ENCODE measurements at places on chromosomes 7 and 10. TPM values are rescaled to one million over a fixed set of nuclear protein-coding genes. Genes with fewer than 3 reads are reported as not detected.

Gene UFSP1
- 0.39 TPM for polyA plus RNA-seq

Gene HIBADH
- 29.8 TPM for polyA plus RNA-seq

Gene TMEM176B
- 0.33 TPM for polyA plus RNA-seq

Gene TRIM74
- polyA plus RNA-seq = not detected

Gene SYPL1
- 56.7 TPM for polyA plus RNA-seq

DNA sequence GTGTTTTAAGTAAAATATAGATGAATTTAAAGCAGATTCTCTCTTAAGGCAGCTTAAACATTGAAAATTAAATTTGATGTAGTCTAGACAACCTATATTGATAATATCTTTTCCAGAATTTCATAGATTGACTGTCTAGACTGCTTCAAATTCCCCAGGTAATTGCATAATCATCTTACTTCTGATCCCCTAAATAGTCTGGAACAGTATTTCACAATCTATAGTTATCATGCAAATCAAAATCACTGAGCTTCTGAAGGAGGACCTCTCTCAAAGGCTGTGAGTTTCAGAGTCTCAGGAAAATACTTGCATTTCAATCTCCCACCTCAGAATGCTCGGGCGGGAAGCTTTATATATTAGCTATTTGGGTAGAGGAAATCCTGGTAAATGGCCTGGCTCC, 87.3 kb downstream of the SEMA3A start:
- DNase-seq = no peak

- DNase-seq = no peak
These were observed 35.7 kb downstream of the SLIT1 start for GRCh38 chr10:97150013-97150595.

DNA sequence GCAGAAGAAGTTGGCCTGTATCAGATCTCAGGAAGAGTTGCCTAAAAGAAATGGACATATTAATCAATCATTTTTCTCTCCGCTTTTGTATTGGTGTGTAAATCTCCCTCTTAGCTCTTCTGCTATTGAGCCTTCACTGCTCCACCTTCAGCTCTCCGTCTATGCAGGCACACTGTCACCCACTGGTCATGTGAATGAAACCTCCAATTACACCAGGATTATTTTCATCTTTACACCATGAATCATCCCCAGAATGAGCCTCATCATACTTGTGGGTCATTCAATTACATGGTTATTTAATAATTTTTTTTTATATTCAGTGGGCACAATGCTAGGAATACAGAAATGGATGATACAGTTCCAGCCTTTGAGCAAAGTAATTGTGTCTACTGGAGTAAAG, 92.6 kb downstream of the LRRC4 start:
- no peak for DNase-seq

GRCh38 chr7:138911007-138911406, 70.2 kb downstream of the KIAA1549 start:
- DNase-seq = no peak

DNA sequence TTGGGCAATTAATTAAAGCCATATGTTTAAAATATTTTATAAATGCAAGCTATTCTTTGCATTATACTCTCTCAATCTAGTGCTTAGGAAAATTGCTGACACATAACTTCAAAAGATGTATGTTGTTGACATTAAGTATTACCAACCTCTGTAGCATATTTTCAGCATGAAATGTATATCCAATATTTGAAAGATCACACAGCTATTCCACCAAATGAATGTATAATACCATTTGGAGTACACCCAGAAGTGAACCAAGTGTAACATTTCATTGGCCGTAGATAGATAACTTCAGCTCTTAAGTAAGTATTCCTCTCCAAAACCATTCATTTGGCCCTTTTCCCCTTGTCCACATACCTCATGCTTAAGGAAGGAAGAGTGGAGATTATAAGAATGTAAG, 104.6 kb downstream of the HECTD2 start:
- no peak for DNase-seq

DNA sequence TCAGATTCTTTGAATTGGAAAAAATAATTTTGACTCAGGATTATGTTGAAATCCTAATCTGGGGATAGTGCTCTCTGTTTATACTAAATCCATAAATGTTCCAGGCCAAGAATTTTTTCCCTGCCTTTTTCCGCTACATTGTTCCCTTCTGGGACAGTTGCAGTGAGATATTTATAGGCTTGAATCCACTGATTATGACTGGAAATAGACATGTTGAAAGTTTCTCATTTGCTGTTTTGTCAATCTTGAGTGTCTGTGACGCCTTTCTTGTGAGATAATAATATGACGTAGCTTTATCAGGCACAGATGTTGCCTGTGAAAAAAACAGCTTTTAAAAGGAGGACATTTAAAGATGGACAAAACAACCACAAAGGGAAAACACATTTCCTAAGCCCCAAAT, 155.9 kb downstream of the ARID5B start:
- DNase-seq = no peak

DNA sequence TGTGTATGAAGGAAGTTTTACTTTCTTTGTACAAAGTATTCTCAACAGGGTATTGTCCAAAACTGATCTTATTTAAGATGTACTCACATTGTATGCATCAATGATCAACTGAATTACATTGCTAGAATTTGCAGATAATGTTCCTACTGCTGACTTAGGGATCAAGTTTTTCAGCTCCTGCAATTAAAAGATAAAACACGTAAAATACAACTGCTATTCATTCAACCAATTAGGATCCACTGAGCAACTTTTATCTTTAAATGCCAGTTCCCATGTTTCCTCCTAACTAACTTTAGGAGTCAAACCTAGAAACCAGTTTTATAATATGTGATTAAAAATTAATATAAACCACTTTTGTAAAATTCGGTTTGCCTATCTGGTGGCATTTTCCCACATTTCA, 35.9 kb downstream of the ITGB1 start:
- DNase-seq = no peak

DNA sequence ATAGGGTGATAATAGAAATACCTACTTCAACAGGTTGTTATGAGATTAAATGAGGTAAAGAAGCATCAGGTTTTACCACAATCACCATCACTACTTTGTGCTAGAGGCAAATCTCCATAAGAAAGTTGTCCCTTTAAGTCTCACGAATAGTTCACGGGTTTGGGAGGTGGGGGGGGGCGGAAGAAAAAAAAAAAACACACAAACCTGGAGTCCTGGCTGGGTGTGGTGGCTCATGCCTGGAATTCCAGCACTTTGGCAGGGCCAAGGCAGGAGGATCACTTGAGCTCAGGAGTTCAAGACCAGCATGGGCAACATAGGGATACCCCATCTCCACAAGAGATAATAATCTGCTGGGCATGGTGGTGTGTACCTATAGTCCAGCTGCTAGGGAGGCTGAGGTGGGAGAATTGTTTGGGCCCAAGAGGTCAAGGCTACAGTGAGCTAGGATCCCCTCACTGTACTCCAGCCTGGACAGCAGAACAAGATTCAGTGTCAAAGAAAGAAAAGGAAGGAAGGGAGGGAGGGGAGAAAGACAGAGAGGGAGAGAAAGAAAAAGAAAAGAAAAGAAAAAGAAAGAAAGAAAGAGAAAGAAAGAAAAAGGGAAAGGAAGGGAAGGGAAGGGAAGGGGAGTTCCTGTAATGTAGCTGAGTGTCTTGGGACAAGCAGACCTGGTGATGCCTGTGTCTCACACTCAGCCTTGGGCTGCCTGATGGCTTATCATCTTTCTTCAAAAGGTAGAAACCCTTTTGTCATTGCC, 231.4 kb downstream of the CREB5 start:
- no peak for DNase-seq

DNA sequence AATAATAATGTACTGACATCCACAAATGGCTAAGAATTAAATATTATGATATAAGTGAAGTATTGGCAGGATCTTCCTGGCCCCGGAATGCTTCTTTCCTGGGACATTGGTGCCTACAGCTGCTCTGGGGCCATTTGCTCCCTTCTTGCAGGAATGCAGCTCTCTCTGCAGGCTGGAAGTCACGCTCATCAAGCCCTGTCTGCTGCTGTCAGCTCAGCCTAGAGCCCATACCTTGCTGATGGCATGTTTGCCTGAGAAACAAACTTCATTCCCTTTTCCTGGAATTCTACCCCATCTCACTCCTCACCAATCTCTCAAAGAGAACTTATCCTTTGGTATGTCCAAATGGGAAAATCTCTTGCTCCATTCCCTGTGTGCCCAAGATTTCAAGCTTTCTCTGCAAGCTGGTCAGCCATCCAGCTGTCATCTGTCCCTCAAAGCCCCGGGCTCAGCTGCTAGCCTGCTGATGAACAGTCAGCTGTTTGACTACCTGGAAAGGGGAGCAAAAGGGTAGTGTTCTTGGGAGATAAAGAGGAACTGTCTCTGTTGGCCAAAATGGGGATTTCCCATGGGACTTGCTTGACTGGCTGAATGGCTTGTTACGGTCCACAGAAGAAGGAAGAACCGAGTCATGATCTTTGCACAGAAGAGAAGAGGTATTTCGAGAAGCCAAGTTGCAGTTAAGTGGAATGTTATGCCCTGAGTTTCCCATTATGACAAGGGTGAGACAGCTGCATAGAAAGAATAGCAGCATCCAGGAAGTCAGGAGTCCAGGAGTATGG, 12.0 kb upstream of the RASSF4 start:
- DNase-seq = no peak

GRCh38 chr7:28695300-28696295, 262.5 kb downstream of the TRIL start:
- no peak for DNase-seq

DNA sequence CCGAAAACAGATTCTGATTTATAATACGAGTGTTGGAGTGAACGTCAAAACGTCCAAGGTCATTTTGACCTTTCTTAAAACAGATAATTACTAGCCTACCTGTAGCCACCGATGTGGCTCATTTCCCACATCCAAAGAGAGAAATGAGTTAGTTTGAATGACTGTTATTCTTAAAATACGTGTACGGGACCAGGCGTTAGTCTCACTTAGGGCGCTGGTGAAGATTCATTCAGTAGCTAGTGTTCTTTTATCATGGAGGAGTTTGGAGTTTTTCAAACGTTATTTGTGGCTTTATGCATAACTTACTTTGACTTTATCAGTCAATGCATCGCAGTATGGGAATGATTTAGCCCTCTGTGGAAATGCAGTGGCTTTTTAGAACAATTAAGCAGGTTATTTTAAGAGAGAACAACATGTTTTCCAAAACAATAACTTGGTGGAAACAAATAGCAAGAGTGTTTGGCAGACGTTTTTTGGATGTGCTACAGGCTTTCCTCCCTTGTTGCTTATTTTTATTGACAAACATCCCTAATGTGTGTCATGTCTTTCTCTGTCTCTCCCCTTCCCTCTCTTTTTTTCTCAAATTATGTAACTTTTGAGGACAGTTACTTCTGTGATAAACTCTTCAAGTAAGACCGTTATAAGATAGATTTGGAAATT, 1.6 kb downstream of the BICC1 start:
- DNase-seq = no peak

DNA sequence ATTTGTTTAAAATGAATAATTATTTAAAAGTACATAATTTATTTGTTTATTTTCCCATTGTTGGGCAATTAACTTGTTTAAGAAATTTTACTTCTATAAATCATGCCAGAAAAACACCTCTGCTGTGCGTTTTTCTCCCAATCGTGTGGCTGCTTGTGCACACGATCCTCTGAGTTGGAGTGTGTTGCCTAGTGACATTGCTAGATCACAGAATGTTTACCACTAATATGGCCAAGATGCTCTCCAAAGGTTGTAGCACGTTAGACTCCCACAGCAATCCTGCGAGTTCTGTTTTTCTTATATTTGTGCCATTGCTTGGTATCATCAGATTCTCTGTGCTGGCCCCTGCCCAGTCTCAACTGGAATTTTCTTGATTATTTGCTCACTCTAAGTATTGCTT, 207.1 kb upstream of the ADCY1 start:
- DNase-seq = no peak

DNA sequence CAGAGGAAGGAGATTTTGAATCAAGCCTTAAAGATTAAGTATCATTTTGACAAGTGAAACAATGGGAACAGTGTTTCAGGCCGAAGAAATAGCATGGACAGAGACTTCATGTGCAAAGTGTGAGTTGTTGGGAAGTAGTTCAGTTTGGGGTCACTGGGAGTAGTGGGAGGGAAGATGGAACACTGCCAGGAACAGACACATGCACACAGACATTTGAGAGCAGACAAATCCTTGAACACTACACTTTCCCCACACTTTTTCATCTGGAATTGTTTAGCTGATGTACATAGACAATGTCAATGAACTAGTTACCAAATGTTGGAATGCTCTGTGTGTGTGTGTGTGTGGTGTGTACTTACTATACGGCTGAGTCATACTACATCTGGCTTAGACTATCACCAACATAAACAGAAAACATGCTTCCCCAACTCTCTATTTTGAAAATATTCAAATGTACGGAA, 52.4 kb upstream of the LRRC17 start:
- no peak for DNase-seq

DNA sequence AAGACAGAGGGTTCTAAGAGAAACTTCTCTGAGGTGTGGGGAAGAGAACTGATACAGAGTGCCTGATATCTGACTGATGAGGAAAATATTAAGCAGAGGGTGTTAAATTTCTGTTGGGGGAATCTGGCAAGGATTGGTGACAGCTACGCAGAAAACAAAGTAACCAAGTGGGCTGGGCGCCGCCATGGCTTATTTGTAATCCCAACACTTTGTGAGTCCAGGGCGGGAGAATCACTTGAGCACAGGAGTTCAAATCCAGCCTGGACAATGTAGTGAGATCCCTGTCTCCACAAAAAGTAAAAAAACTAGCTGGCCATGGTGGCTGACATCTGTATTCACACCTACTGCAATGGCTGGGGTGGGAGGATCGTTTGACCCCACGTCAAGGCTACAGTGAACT, 2.1 kb upstream of the C7orf25 start:
- DNase-seq = no peak

- DNase-seq = no peak
These were observed 75.4 kb upstream of the SVIL start for GRCh38 chr10:29710128-29710527.

- DNase-seq = no peak
These were observed 339.2 kb upstream of the MEOX2 start for GRCh38 chr7:16025696-16026095.

GRCh38 chr10:89503652-89504370, 31.6 kb downstream of the SLC16A12 start:
- no peak for DNase-seq

GRCh38 chr7:130894909-130895750, 161.1 kb upstream of the KLF14 start:
- DNase-seq = peak; percentile 81

DNA sequence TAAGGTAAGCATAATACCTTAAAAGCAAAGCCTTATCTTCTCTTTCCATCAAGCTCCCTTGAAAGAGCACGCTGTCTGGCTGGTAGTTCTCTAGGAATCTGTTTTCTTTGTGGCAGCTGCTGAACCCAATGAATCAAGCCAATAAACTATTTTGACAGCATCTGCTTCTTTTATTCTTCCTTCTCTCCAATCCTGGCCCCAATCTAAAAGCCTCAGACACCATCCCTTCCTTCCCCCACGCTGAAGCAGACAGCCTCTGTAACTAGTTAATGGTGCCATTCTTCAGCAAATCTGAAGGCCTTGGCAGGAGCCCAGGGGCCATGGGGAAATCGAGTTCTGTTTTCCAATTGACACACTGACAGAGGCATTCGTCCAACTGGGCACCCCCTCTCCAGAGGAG, 186.6 kb upstream of the LYZL1 start:
- DNase-seq = no peak

GRCh38 chr10:95831515-95831914, 75.6 kb downstream of the ENTPD1 start:
- peak; percentile 67 for DNase-seq

- DNase-seq = no peak
These were observed 293.9 kb downstream of the CCDC3 start for GRCh38 chr10:12707461-12708185.

- no peak for DNase-seq
These were observed 1.1 kb upstream of the STEAP2 start for GRCh38 chr7:90210475-90210874.

GRCh38 chr7:28573059-28573553, 160.8 kb downstream of the CREB5 start:
- no peak for DNase-seq

GRCh38 chr7:11767148-11767547, 64.8 kb downstream of the THSD7A start:
- DNase-seq = no peak

All from CD4-positive, CD25-positive, alpha-beta regulatory T cell (primary cell).